Gastroesophageal sphincter (tissue), 4 donors: ENCODE measurements at places on chromosomes 13 and 19. TPM values are rescaled to one million over a fixed set of nuclear protein-coding genes. Genes with fewer than 3 reads are reported as not detected.
A peak's percentile ranks its signal among the peaks of the same experiment; 100 is the strongest.

The ZNF667 gene
- 3.9 TPM for total RNA-seq

The EDNRB gene
- 45.4 TPM for total RNA-seq

The ZNF534 gene
- 0.31 TPM for total RNA-seq

The EDDM13 gene
- total RNA-seq = not detected

The TRIM13 gene
- 36.6 TPM for total RNA-seq

The CYP2A6 gene
- not detected for total RNA-seq

The C3 gene
- total RNA-seq = 246 TPM

The PSG3 gene
- not detected for total RNA-seq

DNA sequence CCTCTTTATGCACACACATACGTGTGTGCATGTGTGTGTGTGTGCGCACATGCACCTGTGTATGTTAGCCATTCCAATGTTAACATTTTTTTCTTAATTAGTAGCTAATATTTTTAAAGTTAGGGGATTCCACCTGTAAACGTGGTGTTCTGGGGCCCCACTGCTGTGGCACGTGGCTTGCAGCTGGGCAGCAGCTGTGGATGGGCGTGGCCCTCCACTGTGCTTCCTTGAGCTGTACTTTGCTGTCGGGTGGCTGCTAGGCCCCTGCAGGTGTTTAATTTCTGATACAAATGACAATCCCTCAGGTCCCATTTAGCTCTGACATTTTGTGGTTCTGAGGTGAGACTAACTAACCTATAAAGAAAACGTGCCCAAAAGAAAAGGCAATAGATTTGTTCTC, 58.9 kb upstream of the GJB6 start:
- no peak overlapping the region for H3K4me3 ChIP-seq
- no peak for ATAC-seq
- no peaks in the 10 kb centered on the region for H3K36me3 ChIP-seq
- H3K27ac ChIP-seq = no peak overlapping the region
- no peaks in the 10 kb centered on the region for H3K4me1 ChIP-seq
- H3K27me3 ChIP-seq = peaks cover 5% of the 10 kb centered on the region

- no peak overlapping the region for H3K27ac ChIP-seq
- no peaks in the 10 kb centered on the region for H3K36me3 ChIP-seq
- no peak overlapping the region for H3K4me3 ChIP-seq
Measured at GRCh38 chr13:80430561-80430960, 89.6 kb upstream of the SPRY2 start.

DNA sequence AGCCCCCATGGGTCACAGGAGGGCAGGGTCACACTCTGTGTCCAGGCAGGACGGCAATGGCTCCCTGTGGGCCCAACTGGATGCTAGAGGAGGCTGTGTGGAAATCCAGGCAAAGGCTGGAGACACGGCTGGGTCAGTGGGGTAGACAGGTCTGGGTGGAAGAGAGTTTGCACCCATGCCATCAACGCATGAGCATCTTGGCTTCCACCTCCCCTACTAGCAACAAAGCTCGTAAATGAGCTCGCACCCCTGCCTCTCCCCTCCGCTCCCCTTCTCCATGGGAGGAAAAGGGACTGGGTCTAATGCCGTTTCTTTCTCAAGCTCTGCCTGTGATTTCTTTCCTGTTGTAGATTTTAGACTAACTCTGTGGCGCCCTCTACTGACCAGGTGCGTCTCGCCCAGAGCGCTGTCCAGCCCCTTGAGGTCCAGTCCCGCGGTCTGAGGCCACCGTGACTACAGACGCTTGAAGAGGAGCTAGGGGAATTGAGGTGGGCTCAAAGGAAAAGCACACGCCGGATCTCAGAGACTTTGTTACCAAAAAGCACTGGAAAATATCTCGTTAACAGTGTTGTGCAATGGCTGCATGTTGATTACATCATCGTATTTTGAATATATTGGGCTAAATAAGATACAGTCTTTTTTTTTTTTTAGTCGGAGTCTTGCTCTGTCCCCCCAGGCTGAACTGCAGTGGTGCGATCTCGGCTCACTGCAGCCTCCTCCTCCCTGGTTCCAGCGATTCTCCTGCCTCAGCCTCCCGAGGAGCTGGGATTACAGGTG, 50.7 kb upstream of the USP29 start:
- no peaks in the 10 kb centered on the region for H3K4me1 ChIP-seq
- H3K27ac ChIP-seq = no peak overlapping the region
- no peak overlapping the region for H3K4me3 ChIP-seq
- ATAC-seq = no peak

DNA sequence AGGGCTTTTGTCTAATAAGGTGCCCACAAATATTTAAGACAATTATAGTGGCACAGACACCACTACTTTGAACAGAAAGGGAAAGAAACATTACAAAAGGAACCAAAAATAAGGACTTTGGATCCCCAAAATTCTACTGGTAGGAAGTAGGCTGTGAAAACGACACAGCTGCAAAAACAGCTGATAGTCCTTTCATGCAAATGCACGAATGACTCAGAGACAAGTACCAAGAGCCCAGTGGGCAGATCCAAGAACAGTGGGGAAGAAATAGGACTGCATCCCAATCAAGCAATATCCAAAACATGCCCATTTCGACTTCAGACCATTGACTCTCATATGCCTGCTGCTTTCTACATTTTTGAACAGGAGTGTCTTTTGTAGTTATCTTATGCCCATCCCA, 269.4 kb upstream of the NBEA start:
- no peak overlapping the region for H3K4me3 ChIP-seq
- no peaks in the 10 kb centered on the region for H3K4me1 ChIP-seq
- H3K36me3 ChIP-seq = no peaks in the 10 kb centered on the region
- no peaks in the 10 kb centered on the region for H3K27me3 ChIP-seq
- ATAC-seq = no peak

DNA sequence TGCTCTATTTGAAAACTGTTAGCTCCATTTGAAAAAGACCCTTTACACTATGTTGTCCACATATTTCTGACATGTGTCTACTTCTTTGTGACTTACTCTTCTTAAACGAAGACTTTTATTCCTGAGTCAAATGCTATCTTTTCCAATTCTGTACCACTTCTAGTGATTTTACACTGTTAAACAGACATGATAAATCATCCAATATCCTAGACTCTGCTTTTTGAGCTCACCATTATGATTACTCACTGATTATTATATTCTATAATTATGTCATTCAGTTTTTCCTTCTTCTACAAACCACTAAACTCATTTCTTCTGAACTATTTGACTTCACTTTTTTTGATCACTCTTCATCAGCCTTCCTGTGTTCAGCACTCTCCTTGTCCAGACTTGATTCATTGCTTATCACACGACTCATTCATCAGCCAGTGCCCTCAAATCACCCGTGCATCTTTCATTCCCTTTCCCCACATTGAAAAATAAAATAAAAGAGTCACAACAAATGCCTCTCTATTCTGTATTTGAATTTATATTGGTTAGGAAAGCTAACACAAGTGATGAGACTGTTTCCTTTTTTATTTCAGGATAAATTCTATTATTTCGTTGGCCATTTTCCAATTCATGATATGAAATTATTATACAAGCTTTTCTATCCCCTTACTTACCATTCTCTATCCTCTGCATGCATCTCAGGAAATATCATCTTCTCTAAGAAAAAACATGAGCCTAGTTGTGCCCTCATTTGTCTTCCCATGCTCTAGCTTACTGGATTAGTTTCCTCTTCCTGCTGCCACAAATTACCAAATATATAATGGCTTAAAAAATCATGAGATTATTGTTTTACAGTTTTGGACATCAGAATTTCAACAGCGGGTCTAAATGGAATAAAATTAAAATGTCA, 1482.1 kb upstream of the MIR17HG start:
- no peaks in the 10 kb centered on the region for H3K4me1 ChIP-seq
- H3K27ac ChIP-seq = no peak overlapping the region
- ATAC-seq = no peak
- no peaks in the 10 kb centered on the region for H3K27me3 ChIP-seq
- H3K36me3 ChIP-seq = no peaks in the 10 kb centered on the region

- ATAC-seq = no peak
- no peaks in the 10 kb centered on the region for H3K27me3 ChIP-seq
- peak overlapping the region; percentile 29 for H3K4me3 ChIP-seq
- H3K27ac ChIP-seq = peak overlapping the region; percentile 26
Measured at GRCh38 chr13:113819731-113820715, 43.9 kb downstream of the GAS6 start.

DNA sequence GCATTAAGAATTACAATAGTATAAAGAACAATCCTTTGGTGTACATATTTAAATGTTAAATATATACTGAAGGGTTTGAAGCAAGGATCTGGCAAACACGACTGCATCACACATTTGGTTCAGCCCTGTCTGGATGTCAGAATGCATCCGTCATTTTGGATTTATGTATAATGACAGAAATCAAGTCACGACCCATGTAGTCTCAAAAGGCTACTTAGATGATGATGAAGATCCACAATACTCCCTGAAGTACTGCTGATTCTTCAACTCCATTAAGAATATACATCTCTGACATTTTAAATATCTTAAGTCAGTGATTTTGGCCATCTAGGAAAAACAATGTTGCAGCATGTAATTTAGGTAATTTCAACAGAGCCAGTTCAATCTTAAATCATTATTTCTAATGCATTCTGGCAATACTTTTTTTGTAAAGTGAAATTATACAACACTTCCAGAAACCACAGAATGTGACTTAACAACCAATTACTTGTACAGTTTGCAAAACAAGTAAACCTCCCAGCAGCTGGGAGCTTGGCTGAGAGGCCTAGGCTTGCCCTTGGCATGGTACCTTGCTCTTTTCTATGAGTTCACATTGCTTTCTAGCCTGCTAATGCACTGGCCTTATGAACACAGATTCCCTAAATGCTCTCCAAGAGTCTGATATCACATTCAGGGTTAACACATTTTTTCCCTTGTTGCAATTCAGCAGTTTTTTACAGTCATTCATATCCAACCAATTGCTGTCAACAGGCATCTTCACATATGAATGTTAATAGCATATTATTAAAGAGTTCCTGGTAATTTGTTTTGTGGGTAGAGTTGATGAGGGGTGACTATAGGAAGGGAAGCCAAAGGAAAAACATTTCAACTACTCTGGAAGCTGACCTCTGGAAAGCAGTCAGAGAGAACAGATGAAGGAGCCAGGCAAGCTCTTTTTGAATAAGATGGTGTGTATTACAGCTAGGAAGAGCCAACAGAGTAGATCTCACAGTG, 175.2 kb downstream of the ENOX1 start:
- no peaks in the 10 kb centered on the region for H3K27me3 ChIP-seq
- no peak overlapping the region for H3K27ac ChIP-seq
- H3K4me1 ChIP-seq = peaks cover 28% of the 10 kb centered on the region
- no peak for ATAC-seq

DNA sequence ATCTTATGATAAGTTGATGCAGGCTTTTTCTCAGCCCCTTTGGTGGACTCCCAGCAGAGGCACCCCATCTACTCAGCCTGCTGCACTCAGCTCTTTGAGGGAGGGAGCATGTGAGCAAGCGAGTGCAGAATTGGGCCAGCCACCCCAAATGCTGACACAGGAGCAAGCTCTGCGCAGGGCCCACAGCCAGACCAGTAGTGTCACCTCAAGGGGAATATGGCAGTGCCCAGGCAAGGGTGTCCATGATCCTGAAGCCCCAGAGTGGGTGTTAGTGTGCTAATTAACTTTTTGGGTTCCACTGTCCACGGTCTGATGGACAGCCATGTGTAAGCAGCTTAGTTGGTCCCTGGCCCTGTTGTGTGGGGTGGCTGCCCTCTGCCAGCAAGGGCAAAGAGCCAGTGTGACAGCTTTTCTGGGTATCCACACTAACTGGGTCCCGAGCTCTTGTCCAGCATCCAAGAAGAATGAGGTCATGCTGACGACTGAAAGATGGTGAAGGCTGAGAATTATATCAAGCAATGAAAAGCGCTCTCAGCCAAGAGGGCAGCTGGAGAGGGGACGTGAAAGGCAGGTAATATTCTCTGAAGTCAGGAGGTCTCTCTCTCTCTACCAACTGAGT, 898.3 kb upstream of the PCDH9 start:
- H3K4me1 ChIP-seq = no peaks in the 10 kb centered on the region
- no peaks in the 10 kb centered on the region for H3K36me3 ChIP-seq
- no peak overlapping the region for H3K4me3 ChIP-seq
- H3K27me3 ChIP-seq = no peaks in the 10 kb centered on the region

DNA sequence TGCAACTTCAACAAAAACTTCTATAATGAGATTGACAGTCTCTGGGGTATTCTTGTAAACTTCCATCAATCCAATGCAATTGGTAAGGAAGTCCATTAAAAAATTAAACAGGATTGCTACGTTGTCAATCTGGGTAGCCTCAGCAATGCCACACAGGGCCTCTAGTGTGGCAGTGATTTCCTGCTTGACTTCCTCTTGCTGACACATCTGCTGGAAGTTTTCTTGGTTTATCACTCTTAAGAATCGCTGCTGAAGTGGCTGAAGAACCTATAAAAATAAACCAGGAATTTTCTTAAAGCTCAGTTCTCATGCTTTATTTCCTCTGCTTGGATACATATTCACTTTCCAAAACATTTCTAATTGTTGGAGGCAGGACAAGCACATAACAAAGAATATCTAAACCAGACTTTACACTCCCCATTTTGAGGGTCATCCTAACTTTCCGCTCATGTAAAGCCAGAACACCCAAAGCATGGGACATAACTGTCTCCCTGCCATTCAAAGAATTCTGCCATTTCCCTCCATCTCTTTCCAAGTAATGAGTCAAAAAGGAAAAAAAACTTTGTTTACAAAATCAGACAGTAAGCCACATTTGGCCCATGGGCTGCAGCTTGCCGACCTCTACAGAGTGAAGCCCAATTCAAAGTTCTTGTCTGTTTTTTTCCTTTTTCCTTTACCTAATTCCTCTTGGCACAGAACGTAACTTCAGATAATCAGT, 23.2 kb upstream of the EEF1AKMT1 start:
- H3K4me3 ChIP-seq = no peak overlapping the region
- ATAC-seq = no peak
- peaks cover 12% of the 10 kb centered on the region for H3K4me1 ChIP-seq
- peaks cover 61% of the 10 kb centered on the region for H3K36me3 ChIP-seq
- peak overlapping the region; percentile 18 for H3K27ac ChIP-seq

GRCh38 chr13:74273581-74273980, 139.4 kb upstream of the KLF12 start:
- no peak for ATAC-seq
- H3K27me3 ChIP-seq = no peaks in the 10 kb centered on the region
- H3K36me3 ChIP-seq = no peaks in the 10 kb centered on the region
- H3K4me3 ChIP-seq = no peak overlapping the region
- no peak overlapping the region for H3K27ac ChIP-seq
- H3K4me1 ChIP-seq = no peaks in the 10 kb centered on the region

- no peaks in the 10 kb centered on the region for H3K4me1 ChIP-seq
- no peaks in the 10 kb centered on the region for H3K36me3 ChIP-seq
- ATAC-seq = no peak
- no peak overlapping the region for H3K4me3 ChIP-seq
- no peak overlapping the region for H3K27ac ChIP-seq
Measured at GRCh38 chr13:46039411-46040182, 12.9 kb downstream of the ZC3H13 start.

DNA sequence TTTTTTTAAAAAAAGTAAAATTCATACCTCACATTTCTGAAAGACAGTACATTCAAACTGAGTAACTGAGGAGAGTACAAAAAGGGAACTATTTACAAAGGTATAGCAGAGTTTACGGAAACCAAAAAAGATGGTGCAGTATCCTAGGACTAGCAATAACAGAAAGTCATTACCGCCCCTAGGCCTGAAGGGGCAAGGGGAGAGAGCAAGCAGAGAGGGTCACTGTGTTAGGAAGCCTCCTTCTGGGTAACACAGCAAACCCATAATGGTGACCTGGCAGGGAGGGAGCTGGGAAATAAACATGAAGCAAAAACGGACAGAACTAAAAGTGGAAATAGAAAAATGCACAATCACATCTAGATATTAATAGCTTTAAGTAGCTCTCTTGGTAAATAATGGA, 8.2 kb downstream of the VWA8 start:
- no peak overlapping the region for H3K4me3 ChIP-seq
- H3K36me3 ChIP-seq = no peaks in the 10 kb centered on the region
- no peak overlapping the region for H3K27ac ChIP-seq
- H3K27me3 ChIP-seq = no peaks in the 10 kb centered on the region

GRCh38 chr13:112065521-112065866, 1.5 kb upstream of the SOX1 start:
- no peak for ATAC-seq
- no peak overlapping the region for H3K27ac ChIP-seq
- no peak overlapping the region for H3K4me3 ChIP-seq
- no peaks in the 10 kb centered on the region for H3K36me3 ChIP-seq
